ENCODE measurements at places on chromosomes 2 and 18.

DNA sequence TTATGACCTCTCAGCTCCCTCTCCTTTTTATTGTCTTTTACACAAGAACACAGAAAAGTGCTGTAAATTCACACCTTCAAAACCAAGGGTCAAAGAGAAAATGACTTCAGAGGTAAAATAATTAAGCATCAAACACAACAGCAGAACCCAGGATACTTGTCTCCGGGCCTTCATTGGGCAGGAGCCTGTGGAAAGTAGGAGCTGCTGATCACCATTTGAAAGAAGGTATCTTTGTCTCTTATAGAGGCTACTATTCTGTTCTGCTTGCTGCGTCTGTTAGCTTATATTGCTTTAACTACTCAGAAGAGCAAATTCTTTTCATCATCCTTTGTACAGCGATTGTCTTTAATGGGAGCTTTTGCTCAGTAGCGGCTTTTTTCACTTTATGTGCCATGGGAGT lies 261.1 kb downstream of the PTGR3 start:
- no peak for DNase-seq

- DNase-seq = no peak
Observed at GRCh38 chr18:27645929-27646328, 460.8 kb upstream of the CHST9 start.

- no peak for DNase-seq
Observed at GRCh38 chr2:168603439-168603961, 147.4 kb downstream of the CERS6 start.

GRCh38 chr2:68743531-68743930 lies 8.9 kb downstream of the ARHGAP25 start:
- DNase-seq = no peak

DNA sequence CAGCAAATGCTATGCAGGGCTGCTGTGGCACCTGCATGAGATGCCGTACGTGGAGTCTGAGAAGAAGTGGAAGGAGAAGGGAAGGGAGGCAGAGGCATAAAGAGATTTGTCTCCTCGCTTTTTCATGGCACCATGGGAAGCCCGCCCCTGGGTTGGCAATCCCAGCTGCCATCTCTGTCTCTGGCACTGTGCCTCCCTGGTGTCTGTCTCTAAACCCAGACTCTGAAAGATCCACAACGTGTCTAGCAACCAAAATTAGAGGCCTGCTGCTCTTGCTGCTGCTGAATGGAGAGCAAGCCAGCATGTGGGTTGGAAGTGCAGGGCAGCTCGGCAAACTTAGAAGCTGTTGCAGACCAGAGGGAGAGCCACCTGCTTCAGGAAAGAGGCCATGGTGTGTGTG lies 53.1 kb downstream of the INO80C start:
- DNase-seq = peak; percentile 45

DNA sequence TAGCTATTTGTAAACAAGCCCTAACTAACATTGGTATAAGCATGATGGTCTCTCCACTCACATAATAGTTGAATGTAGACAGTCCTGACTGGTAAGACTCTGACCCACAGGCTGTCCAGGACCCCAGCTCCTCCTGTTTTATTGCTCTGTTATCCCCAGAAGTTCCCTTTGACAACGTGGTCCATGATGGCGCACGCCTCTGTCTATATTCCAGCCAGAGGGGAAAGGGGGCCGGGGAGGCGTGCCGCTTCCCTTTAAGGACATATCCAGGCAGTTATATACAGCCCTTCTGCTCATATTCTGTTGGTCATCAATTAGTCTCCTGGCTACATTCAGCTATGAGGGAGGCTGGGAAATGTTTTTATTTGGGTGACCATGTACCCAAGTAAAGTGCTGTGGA lies 6.7 kb downstream of the DYSF start:
- DNase-seq = no peak

DNA sequence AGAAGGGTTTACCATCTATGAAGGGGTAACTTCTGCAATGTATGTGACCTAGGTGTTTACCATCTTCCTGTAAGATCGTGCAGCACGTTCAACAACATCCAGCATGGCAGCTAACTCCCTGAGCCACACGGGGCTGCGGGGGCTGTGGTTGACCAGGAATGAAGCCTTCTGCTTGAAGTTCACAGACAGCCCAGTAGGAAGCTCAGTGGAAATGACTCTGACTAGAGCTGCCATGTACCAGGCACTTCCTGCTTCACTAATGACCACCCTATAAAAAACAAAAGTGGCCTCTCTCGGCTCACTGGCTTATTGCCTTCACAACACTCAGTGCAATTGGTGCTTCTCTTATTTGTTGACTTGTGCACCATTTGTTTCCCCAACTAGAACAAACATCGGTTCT lies 99.7 kb upstream of the SMAD7 start:
- DNase-seq = no peak

- no peak for DNase-seq
Observed at GRCh38 chr18:67279988-67280387, 236.5 kb downstream of the DSEL start.

GRCh38 chr18:75491361-75491760 lies 63.9 kb upstream of the SMIM21 start:
- DNase-seq = no peak

- DNase-seq = no peak
Observed at GRCh38 chr2:125581557-125581956, 1074.4 kb upstream of the GYPC start.

DNA sequence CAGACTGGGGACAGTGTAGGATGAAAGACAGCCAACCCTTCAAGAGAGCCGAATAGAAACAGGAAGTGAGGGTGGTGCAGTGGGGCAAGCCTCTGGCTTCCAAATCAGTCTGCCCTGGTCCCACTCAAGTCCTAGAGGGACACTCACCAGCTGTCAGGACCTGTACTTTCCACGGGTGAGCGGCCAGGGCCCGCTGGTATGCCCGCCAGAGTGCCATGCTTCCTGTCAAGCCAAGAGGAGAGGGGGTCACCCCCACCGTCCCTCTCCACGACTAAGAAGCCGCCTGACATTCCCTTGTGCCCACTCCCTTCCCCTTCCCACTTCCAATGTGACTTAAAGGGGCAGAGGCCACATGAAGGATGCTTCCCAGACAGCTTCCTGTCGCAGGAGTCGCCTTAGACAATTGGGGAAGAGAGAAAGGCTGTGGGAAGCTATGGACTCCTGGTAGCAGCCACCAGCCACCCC lies 564 bp downstream of the MPV17 start:
- no peak for DNase-seq

GRCh38 chr18:22427822-22428549 lies 10.3 kb upstream of the CTAGE1 start:
- DNase-seq = no peak

GRCh38 chr18:13612196-13612997 lies 114.0 kb downstream of the FAM210A start:
- peak; percentile 70 for DNase-seq

Measured in midbrain (tissue), 1 donor.